Activated CD4-positive, alpha-beta T cell treated with anti-CD3 and anti-CD28 coated beads, Interleukin-2, Interleukin-6, amounts not matched to agents 100 ng/mL and 50 ng/mL, durations not matched to agents 16 hours and 8 hours (primary cell): ENCODE measurements at places on chromosomes 6 and 20.
A peak's percentile ranks its signal among the peaks of the same experiment; 100 is the strongest.

GRCh38 chr6:32108094-32108627, 977 bp downstream of the TNXB start:
- DNase-seq = no peak

GRCh38 chr20:60143261-60143842, 185.1 kb downstream of the CDH26 start:
- no peak for DNase-seq

GRCh38 chr6:29531668-29532067, 27.9 kb downstream of the UBD start:
- DNase-seq = peak; percentile 32

GRCh38 chr20:57770852-57771720, 61.3 kb upstream of the PMEPA1 start:
- DNase-seq = no peak

DNA sequence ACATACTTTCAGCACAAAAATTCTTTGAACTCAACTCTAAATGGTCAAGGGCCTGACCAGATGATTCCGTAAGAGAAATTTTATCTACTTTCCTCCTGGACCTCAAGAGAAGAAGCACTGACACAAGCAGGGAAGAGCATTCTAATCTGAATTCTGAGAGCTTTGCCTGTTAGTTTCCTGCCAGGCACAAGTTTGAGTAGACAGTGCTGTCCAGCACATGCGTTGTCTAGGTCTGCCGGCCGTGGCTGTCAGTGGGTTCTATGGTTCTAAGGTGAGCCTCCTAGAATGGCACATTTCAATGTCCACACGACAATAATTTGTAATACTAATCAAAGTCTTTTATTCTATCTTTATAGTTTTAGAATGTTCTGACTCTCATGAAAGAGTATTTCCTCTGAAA, 91.9 kb downstream of the RFPL4B start:
- DNase-seq = no peak

- no peak for DNase-seq
These were observed 5.1 kb upstream of the KIAA0408 start for GRCh38 chr6:127464161-127464880.

DNA sequence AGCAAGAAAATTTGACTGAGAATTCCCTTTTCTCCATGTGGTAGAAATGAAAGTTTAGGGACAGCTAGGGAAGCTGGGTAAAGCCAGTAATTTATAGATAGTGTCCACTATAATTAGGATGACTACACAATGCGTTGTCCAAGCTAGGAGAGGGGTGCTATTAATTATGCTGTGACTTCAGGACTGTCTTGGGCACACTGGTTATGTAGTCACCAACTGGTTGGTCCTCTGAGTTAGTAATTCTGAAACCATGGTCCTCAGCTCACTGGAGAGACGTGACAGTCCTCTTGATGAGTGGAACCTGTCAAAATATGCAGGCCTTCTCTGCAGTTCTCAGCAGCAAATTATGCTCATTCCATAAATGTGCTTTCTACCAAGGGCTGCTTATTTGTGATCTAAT, 94.6 kb upstream of the ENPP5 start:
- DNase-seq = no peak

DNA sequence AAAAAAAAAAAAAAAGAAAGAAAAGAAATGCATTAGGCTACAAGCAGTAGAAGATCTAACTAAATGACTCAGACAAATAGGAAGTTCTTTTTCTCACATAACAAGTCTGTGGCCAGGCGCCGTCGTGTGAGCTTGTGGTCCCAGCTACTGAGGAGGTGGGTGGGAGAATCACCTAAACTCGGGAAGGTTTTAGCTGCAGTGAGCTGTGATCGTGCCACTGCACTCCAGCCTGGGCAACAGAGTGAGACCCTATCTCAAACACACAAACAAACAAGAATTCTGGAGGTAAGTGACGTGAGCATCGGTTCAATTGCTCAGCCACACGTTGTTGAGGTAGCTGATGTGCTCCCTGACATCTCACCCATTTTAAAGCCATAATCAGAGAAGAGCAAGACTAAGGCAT, 37.9 kb upstream of the SLC23A2 start:
- DNase-seq = peak; percentile 49

- DNase-seq = no peak
These were observed 56.2 kb downstream of the TPBG start for GRCh38 chr6:82419859-82420258.

- DNase-seq = peak; percentile 90
These were observed 39.8 kb downstream of the PRDM1 start for GRCh38 chr6:106125925-106126435.

DNA sequence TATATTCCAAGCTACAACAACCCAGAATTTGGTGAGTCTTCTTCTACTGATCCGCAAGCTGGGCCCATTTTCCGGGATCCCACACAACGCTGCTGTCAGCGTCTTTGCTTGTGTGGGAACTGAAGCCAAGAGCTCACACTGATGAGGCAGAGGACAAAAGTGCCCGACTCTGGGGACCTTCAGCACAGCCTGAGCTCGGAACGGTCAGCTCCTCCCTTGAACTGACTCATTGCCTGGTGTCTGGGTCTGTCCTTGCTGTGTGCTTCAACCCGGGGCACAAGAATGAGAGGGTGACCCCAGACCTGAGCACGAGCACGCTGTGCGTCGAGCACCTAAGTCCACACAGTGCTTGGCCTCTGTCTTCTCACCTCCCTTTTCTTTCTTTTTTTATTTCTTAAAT, 33.5 kb downstream of the DACT2 start:
- no peak for DNase-seq

GRCh38 chr6:79713701-79714322, 82.7 kb downstream of the SH3BGRL2 start:
- peak; percentile 35 for DNase-seq

DNA sequence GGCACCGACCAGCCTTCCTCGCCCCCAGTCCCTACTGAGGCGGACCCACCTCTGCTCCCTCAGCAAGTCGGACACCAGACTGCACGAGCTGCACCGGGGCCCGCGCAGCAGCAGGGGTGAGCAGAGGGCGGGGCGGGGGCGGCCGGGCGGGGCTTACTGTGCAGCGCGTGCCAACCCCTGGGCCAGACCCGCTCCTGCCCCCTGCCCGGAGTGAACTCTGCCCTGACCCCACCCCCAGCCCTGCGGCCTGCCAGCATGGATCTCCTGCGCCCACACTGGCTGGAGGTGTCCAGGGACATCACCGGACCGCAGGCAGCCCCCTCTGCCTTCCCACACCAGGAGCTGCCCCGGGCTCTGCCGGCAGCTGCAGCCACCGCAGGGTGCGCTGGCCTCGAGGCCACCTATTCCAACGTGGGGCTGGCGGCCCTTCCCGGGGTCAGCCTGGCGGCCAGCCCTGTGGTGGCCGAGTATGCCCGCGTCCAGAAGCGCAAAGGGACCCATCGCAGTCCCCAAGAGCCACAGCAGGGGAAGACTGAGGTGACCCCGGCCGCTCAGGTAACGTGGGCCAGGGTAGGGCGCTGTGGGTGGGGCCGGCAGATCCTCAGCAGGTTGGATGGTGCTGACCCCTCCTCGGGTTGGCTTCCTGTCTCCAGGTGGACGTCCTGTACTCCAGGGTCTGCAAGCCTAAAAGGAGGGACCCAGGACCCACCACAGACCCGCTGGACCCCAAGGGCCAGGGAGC, 1.5 kb upstream of the SLC2A4RG start:
- peak; percentile 39 for DNase-seq

DNA sequence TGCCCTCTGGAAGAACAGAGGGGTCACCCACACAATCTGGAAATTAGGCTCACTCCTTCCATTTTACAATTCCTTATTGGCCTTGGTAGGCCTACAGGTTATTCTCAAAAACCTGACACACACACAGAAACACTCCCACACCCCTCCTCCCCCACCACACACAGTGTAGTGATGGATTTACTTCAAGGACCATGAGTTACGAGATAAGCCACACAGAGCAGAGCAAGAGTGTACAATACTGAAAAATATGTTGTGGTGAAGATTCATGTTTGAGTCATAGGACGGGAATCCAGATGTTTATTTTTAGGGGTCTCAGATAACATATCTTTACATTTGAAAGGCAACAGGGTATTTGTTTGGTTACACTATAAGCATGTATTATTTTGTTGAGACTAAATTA, 291.9 kb downstream of the PLCB1 start:
- DNase-seq = no peak
